ENCODE measurements at places on chromosomes 12 and 14.

DNA sequence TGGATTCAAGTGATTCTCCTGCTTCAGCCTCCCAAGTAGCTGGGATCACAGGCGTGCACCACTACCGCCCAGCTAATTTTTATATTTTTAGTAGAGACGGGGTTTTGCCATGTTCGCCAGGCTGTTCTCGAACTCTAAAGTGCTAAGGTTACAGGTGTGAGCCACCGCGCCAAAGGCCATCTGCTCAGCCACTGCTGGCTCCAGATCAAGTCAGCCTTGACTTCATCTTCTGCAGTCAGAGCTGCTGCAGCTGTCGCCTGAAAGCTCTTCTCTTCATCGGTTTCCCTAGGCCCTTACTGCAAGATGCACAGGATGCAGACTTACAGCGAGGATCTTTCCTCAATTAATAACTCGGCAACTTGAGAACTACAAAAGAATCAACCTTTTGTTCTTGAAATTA lies 66.8 kb downstream of the CLIP1 start:
- no peak for DNase-seq

GRCh38 chr12:119227292-119227691 lies 48.6 kb downstream of the HSPB8 start:
- DNase-seq, result no peak

DNA sequence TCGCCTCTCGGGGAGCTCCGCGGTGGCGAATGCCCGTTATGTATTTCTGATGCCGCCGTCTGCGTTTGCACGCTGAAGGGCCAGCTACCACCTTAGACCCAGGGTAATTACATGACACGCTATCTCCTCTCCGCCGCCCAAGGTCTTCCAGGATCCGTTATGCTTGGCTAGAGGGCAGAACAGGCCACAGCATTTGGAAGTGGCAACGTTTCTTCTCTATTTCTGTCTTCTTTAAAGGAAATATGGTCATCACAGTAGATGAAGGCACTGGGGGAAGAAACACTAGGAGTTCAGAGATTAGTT lies 861 bp upstream of the MDGA2 start:
- DNase-seq, result no peak

DNA sequence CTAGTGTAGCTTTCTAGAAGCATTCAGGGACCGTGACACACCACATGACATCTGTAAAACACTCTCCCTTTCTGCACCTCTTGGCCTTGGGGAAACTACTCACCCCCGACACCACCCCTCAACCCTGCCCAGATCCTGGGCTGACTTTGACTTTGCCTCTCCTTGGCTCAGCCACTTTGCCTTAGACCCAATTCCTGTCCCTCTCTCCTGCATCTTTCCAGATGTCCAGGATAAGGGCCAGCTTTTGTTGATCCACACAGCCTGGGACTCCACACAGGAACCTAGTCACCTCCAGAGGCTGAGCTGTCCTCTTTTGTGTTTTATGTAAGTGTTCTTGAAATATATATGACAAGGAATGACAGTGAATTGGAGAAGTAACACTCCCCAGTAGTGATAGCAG lies 153.7 kb upstream of the PLXNC1 start:
- no peak for DNase-seq

DNA sequence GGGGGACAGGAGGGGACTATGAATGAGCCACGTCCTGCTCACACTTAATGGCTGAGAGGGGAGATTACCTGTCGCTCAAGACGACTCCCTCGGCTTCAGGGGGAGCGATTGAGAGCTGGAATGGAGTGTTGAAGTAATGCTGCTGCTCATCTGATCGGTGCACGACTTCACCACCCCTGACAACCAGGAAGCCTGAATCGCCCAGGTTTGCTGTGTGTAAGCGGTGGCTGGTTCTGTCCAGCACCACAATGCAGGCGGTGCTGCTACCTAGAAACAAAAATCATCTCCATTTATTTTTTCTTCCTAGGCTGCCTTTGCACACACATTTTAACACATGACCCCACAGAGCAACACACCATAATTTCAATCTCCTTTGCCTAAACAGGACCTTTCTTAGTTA lies 37.3 kb downstream of the PPTC7 start:
- no peak for DNase-seq

- no peak for DNase-seq
Measured at GRCh38 chr14:20522332-20522731, 17.0 kb downstream of the RNASE10 start.

DNA sequence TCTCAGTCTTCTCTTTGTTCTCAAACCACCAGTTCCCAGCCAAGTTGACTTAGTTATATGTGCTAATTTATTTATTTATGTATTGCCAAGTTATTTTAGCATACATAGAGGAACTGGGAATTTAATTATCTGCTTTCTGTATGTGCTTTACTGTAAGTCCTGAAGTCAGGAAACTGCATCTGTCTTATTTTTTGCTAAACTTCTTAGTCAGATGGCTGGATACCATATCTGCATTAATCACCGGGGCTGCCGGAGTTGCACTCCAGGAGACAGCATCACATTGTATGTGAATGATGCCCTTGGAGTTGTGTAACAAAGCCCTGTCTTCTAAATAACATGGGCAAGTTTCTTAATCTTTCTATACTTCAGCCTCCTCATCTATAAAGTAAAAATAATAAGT lies 96.2 kb downstream of the MON2 start:
- DNase-seq, result no peak

GRCh38 chr12:126219654-126220279 lies 1154.5 kb downstream of the AACS start:
- DNase-seq, result no peak

DNA sequence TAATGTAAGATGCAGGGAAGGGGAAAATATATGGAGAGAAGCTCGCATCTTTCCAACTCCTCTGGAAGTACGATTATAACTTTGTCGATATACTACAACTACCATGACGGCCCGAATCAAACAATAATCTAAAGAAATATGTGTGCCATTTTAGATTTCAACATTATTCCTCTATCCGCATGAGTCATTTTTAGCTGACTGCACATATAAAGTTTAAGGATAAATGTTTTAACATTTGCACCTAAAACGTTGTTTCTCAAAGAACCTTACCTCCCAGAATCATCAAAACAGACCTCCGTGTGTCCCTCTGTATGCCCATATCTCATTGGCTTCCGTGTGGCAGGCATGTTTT lies 482 bp downstream of the WDHD1 start:
- no peak for DNase-seq

DNA sequence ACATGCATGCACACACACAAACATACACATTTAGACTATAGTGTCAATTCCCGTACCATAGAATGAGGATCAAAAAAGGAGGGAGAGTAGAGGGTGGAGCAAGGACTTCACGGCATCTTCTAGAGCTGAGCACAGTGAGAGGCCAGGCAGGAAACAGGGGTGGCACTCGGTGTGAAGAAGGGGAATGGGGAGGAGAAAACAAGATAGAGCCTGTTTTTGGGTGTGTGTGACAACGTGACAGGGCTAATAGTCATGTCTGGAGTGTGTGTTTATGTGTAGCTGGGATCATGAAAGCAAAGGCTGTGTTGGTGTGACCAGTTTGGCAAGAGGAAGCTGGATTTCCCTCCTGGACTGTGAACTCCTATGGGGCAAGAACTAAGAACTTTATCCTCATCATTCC lies 9.9 kb upstream of the ACVR1B start:
- no peak for DNase-seq

DNA sequence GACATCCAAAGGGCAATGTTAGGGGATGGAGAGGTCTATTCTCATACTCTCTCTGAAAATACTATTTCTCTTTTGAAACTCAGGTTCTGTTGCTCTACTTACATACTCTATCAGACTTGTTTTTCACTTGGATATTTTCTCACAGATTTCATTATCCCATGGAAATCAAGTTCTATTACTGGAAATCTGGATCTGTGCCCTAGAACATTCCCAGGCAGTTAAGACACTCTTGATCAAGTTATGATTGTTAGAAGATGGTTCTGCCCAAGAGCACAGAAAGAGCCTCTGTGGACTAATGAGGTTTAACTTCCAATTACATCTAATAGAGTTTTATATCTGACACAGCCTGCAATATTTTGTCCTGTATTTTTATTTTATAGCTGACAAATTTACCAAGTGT lies 591.0 kb upstream of the ATP2B1 start:
- DNase-seq, result no peak

DNA sequence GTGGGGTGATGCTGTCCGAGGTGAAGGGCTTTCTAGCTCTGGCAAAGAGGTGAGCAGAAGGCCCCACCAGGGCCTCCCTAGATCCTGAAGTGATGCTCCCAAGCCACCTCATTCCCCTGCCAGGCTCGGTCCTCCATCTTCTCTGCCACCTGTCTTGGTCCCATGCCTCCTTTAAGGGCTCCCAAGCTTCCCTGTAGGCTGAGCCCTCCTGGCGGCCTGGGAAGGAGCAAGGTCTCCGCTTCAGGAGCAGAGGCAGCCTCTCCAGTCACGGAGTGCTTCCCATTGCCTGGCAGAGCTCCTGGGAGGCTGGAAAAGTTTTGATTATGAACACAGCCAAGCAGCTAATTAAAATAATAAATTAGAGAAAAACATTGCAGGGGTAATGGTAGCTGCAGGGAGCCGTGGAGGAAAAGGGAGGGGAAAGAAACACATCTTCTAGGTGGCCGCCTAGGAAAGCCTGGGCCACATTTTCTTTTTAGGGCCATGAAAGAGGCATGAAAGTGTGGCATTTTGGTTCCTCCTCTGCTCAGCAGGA lies 160.0 kb upstream of the PRMT8 start:
- DNase-seq, result no peak

GRCh38 chr14:22982477-22983245 lies at the start of gene AJUBA:
TSS of gene AJUBA (minus strand) at chr14:22982551. CDS start at chr14:22982266, 285 bp downstream.
- DNase-seq, result peak; percentile 88

DNA sequence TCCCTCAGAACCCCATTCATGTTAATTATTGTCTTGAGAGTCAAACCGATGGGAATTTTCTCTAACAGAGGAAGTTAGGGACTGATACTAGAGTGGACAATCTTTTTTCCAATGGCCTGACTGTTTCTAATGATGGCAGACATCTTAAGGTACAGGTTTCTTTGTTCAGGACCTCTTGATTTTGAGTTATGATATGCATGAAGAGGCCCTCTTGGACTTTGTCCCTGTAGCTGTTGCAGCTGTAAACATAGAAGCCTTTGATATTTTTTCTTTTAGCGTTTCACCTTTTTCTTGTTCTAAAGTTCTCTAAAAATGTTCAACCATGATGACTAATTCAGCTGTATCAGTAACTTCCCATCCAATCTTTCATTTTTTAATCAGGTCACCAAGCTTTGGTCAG lies 53.0 kb downstream of the LGR5 start:
- no peak for DNase-seq

- no peak for DNase-seq
Measured at GRCh38 chr12:106064721-106065021, 74.1 kb downstream of the NUAK1 start.

- peak; percentile 54 for DNase-seq
Measured at GRCh38 chr12:79897617-79898016, 37.3 kb downstream of the PPP1R12A start.

DNA sequence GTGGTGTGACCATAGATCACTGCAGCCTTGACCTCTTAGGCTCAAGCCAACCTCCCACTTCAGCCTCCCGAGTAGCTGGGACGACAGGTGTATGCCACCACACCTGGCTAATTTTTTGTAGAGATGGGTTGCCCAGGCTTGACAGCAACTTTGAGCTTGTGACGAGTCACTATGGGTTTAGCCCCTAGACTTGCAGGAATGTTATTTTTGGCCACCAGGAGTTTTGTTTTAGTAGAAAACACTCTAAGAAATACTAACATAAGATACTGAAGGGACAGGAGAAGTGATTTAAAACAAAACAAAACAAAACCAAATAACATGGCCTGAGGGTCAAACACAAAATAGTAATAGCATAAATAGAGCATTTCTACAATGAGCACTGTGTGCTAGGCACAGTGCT lies 26.4 kb downstream of the SETD3 start:
- DNase-seq, result no peak

- no peak for DNase-seq
Measured at GRCh38 chr12:93106910-93107309, 177.8 kb upstream of the EEA1 start.

DNA sequence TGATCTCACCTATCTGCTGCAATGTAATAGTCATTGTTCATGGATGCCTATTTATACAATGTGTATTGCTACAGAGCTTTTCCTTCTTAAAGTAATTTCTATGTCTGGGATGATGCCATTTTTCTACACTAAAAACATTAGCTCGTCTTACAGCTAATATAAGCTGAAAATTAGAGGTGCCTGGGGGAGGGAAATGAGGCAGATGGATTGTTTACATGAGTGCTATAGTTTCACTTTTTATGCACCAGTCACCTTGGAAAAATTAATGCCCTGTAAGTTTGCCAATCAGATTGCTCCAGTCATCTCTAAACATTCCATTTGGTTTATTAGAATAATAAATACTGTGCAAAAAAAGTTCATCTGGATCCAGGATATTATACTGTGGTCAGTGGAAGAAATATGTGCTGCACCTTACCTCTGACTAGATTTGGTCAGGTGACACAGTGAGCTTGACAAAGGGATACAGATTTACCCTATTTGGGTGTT lies 436.2 kb downstream of the RAD51B start:
- peak; percentile 80 for DNase-seq

- no peak for DNase-seq
Measured at GRCh38 chr14:58249611-58250010, 5.0 kb downstream of the PSMA3 start.

GRCh38 chr14:92690171-92691011 lies 58.0 kb downstream of the LGMN start:
- DNase-seq, result no peak

DNA sequence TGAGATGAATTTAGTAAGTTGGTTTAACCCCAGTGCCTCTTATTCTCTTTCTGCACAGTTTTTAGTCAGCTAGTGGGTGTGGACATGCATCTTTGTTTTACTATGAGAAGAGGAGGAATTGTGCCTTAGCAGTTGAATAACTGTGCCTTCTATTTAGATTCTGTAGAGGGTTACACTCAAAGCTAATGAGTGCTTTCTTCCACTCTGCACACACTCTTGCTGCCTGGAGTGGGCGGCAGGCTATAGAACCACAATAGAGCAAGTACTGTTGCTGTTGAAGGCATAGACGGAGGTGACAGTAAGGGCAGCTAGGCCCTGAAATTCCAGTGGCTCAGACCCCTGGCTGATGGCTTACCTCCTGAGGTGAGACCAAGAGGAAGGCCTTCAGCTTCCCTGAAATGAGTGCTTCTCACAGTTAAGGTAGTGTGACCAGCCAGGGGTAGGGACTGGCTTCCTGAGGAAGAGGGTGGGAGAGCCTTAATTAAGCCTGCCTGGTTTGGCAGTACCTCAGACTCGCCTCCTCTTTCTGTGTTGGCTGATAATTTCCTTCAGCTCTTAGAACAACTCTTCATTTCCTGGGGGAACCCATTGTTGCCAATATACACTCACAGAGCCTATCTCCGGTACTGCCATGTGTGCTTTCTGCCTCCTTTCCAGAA lies 24.7 kb downstream of the SUSD6 start:
- no peak for DNase-seq

All from AG09319 (cell line).